ENCODE measurements at places on chromosomes 2 and 18.

GRCh38 chr2:46690825-46691224 is 211.5 kb downstream of the TMEM247 start:
- no peak for DNase-seq

DNA sequence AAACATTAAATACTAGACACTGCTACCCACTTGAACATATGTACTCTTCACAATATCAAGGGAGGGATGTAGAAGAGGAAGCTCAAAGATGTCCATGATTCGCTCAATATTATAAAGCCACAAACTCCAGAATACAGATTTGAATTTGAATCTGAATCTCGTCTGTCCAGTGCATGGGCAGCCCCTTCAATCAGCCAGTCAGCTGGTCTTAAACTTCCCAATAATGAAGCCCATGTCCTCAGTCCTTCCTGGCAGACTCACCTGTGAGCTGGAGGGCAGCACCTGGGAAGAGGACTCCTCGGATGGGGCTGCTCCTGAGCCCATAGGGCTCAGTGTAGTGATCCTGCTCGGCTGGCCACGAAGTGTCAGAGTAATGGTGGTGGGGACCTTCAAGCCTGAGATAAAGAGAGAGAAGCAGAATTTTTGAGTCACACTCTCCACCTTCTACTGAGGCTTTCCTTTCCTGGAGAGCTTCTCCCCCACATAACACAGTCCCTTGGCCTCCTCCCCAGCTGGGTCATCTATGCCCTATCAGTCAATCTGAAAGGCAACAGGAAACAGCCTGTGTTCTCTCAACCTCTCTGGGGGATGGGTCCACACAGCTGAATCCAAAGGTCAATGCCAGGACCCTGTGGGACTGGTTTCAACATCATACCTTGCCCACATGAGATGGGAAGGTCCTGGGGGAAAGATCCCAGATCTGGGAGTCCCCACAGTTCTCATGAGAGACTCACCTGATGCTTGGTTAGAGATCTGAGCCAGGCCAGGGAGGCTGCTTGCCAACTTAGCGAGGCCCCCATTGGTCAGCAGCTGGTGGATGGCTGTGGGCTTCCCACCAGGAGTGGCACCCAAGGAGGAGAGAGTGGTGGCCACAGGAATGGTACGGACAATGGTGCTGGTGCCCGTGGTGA is 36.5 kb downstream of the KANSL3 start:
- DNase-seq: no peak

- no peak for DNase-seq
These were observed 52.9 kb downstream of the PPP1R1C start for GRCh38 chr2:182038576-182038975.

DNA sequence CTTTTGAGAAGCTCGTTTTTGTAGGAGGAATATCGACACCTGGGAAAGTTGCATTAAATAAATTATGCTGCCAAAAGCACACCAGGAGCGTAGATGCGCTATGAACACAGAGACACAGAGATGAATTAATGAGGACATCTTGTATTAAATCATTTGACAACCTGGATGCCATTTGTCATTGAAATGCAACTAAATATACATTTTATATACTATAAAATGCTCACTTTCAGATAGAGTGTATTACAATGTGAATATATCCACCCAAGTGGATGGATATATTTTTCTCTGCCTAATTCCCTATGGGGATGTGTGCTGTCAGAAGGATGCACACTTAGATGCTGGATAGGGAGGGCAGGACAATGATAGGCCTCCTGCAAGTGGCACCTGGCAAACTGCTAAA is 426.2 kb downstream of the RIT2 start:
- DNase-seq: no peak

GRCh38 chr2:74261204-74261864 is 62.9 kb downstream of the MTHFD2 start:
- no peak for DNase-seq

- DNase-seq: no peak
These were observed 42.5 kb downstream of the CXCR4 start for GRCh38 chr2:136075476-136075875.

DNA sequence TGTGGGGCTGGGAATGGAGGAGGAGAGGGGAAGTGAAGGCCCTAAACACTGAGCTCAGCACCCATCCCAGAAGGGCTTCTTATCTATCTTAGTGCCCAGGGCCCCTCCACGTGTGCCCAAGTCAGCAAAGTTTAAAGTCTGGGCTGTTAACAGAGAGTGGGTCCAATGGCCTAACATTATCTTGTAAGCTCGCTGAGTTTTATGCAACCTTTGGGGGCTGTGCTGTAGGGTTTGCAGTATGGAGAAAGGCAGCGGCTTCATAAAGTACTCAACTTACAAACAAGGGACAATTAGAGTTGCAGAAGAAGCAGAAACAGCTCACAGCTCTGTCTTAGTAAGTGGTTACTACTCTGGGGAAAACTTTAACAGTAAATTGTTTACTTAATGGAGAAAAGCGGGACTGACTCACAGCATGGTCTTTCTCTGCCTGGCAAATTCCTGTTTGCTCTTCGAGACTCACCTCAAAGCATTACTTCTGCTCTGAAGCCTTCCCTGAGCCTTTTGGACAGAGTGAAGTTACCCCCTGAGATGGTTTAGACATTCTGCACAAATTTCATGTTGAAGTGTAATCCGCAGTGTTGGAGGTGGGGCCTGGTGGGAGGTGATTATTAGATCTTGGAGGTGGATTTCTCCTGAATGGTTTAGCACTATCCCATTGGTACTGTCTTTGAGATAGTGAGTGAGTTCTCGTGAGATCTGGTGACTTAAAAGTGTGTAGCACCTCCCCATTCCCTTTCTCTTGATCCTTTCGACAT is 9.0 kb downstream of the ENOSF1 start:
- DNase-seq: no peak

All from GM12864 (cell line).